Osteoblast (primary cell): ENCODE measurements at places on chromosomes 7 and 10. TPM values are rescaled to one million over a fixed set of nuclear protein-coding genes. Genes with fewer than 3 reads are reported as not detected.

GRCh38 chr10:124966008-124966407 is 24.1 kb downstream of the ZRANB1 start:
- peaks cover 15% of the 10 kb centered on the region for H3K36me3 ChIP-seq
- no peak overlapping the region for H3K27ac ChIP-seq
- peaks cover 10% of the 10 kb centered on the region for H3K4me1 ChIP-seq
- H3K27me3 ChIP-seq: no peaks in the 10 kb centered on the region
- no peak overlapping the region for H3K4me3 ChIP-seq

GRCh38 chr7:141198194-141198958 is 124.5 kb downstream of the TMEM178B start:
- H3K36me3 ChIP-seq: no peaks in the 10 kb centered on the region
- no peak for DNase-seq
- no peak overlapping the region for H3K27ac ChIP-seq
- no peaks in the 10 kb centered on the region for H3K4me1 ChIP-seq
- H3K4me3 ChIP-seq: no peak overlapping the region

- peaks cover 11% of the 10 kb centered on the region for H3K27me3 ChIP-seq
- H3K36me3 ChIP-seq: no peaks in the 10 kb centered on the region
- no peak overlapping the region for H3K4me3 ChIP-seq
- no peaks in the 10 kb centered on the region for H3K4me1 ChIP-seq
- peak; percentile 64 for DNase-seq
Observed at GRCh38 chr7:155590215-155591018, 44.1 kb upstream of the CNPY1 start.

MSS51 gene
- 2.2 and 2.4 TPM in 2 replicates for total RNA-seq

GRCh38 chr10:97503406-97503805 is 4.7 kb downstream of the UBTD1 start:
- no peaks in the 10 kb centered on the region for H3K27me3 ChIP-seq
- H3K4me3 ChIP-seq: no peak overlapping the region
- H3K4me1 ChIP-seq: peaks cover 14% of the 10 kb centered on the region
- no peak overlapping the region for H3K27ac ChIP-seq
- no peak for DNase-seq
- H3K36me3 ChIP-seq: peaks cover 3% of the 10 kb centered on the region

HPSE2 gene
- total RNA-seq: not detected in 2 replicates

DNA sequence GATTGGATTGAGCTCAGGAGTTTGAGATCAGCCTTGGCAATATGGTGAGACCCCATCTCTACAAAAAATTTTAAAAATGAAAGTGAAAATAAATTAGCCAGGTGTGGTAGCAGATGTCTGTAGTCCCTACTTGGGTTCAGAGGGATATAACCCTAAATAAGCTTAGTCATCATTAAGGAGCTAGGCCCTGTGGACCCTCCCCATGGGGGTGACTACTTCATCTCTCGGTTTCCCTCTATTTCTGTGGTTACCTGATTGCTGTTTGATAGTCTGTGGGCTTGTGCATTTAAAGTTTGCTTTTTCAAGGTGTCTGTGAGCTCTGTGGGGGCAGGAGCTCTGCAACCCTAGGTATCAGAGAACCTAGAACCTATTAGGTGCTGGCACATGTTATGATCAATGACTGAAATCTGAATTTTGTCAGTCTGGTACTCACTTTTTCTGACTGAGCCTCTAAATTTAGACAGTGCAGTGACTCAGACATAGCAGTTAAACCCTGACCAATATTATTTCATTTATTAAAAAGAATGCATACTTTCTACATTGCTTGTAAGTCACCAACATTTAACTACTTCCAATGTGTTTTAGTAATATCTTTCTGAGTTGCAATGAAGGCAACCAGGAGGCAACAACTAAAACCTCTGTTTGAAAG is 8.1 kb upstream of the CUZD1 start:
- peak overlapping the region; percentile 94 for H3K27ac ChIP-seq
- no peak for DNase-seq
- peaks cover under 1% of the 10 kb centered on the region for H3K36me3 ChIP-seq
- no peaks in the 10 kb centered on the region for H3K27me3 ChIP-seq

- DNase-seq: no peak
- no peaks in the 10 kb centered on the region for H3K4me1 ChIP-seq
- H3K27ac ChIP-seq: no peak overlapping the region
- no peaks in the 10 kb centered on the region for H3K27me3 ChIP-seq
- H3K36me3 ChIP-seq: no peaks in the 10 kb centered on the region
- no peak overlapping the region for H3K4me3 ChIP-seq
Observed at GRCh38 chr10:17276756-17277424, 48.8 kb downstream of the VIM start.

NRG3 gene
- not detected in 2 replicates for total RNA-seq

DNA sequence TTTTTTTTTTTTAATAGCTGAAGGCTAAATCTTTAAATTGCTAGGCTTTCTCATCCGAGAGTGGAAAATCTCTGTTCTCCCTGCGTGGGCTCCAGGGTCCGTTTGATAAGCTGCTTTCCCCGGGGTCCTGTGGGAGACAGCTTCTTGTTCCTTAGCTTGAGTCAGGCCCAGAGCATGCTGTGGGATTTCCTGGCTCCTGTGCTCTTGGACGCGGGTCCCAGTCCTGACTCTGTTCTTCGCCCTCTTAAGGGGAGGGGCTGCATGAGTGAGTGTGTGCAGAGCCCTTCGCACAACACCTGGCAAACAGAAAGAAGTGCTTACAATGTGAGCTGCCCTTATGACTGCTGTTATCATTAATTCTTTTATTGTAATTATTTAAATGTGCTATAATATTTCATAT is 133.5 kb downstream of the TACC2 start:
- no peak for DNase-seq
- H3K27ac ChIP-seq: no peak overlapping the region
- H3K36me3 ChIP-seq: no peaks in the 10 kb centered on the region

FEZF1 gene
- total RNA-seq: not detected in 2 replicates

DNA sequence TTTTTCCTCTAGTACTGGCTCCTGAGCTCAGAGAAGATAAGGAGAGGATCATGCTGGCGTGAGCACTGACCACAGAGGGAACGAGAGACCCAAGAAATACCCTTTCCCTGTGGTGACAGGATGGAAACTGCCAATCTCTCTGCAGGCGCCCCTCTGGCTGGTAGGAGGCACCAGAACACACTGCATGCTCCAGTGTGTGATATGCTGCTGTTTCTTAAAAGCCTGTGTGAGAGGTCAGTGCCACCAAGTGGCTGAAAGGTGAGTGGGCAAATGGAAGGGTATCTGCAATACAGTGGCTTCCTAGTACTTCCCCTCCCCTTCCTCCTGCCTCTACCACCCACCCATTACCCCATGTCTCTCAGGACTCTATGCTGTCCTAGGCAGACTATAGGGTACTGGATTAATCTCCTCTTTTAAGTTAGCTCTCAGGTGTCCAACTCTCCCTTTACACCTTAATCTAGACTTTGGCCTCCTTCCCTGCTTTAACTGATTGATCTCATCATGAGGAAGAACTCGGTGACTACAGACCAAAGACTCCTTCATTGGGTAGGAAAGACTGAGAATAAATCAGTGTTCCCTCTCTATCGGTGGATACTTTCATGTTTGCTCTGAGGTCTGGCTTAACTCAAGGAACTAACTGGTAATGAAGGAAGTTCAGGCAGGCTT is 283.6 kb downstream of the ADRA2A start:
- no peak overlapping the region for H3K27ac ChIP-seq
- no peaks in the 10 kb centered on the region for H3K27me3 ChIP-seq
- no peak for DNase-seq
- H3K4me1 ChIP-seq: no peaks in the 10 kb centered on the region

DNA sequence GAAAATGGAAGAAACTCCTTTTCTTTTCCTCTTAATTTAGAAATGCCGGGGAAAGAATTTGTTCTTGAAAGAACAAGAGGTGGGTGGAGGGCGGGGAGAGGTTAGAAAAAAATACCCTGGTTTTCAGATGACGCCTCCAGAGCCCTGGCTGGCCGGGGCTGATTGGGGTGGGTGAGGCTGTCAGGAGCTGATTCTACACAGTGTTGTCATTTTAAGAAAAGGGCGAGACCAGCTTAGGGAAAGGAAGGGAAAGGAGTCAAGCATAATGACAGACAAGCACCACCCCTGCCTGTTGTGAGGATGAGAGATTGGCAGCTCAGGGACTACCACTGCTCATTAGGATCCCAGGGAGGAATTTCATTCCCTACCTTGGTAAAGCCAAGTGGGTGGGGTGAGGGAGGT is 9.9 kb upstream of the FAM180A start:
- H3K4me3 ChIP-seq: peak overlapping the region; percentile 54
- peak; percentile 94 for DNase-seq
- no peaks in the 10 kb centered on the region for H3K36me3 ChIP-seq
- H3K27me3 ChIP-seq: no peaks in the 10 kb centered on the region
- peaks cover 40% of the 10 kb centered on the region for H3K4me1 ChIP-seq

DNA sequence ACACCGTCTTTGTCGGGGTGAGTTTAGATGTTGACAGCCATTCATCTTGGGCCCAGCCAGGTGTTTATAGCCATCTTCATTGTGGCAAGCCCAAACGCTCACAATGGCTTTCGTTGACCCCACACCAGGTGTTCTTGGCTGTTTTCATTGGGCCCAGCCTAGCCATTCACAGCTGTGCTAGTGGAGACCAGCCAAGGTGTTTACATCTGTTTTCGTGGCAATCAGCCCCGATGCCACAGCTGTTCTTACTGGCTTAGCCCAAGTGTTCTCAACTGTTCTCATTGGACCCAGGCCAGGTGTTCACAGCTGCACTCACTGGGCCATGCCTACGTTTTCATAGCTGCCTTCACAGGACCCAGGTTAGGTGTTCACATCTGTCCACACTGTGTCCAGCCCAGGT is 7.7 kb downstream of the FRG2B start:
- no peak overlapping the region for H3K4me3 ChIP-seq
- no peaks in the 10 kb centered on the region for H3K27me3 ChIP-seq
- no peaks in the 10 kb centered on the region for H3K36me3 ChIP-seq
- no peaks in the 10 kb centered on the region for H3K4me1 ChIP-seq

SPDYE11 gene
- not detected in 2 replicates for total RNA-seq

PDE6C gene
- total RNA-seq: not detected in 2 replicates

LRRD1 gene
- 0.29 and 0.36 TPM in 2 replicates for total RNA-seq

ACSM6 gene
- not detected in 2 replicates for total RNA-seq

DNA sequence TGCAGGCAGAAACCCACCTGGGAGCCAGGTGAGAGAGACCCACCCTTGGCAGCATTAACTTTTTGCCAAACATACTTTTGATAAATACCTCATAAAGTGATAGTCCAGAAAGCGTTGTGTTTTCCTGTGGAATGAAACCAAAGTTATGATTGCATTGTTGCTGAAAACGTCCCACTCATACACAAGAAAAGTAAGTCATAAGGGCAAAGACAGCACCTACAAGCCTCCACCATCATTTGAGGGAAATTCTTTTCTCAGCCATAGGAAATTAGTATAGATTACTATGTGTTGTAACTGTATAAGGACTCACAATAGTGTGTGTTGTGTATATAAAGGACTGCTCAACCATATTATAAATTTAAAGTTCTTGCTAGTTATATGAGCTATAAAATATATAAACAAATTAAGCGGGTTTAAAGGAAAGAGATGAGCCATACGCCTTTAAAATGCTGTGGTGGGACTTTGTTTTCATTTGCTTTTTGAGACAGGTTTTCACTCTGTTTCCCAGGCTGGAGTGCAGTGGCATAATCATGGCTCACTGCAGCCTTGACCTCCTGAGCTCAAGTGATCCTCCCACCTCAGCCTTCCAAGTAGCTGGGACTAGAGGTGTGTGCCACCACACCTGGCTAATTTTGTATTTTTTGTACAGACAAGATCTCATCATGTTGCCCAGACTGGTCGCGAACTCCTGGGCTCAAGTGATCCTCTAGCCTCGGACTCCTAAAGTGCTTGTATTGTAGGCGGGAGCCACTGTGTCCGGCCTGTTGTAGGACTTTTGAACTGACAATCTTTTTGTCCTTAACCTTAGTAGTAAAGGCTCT is 160.8 kb downstream of the PKD1L1 start:
- no peak overlapping the region for H3K4me3 ChIP-seq
- H3K4me1 ChIP-seq: peaks cover 57% of the 10 kb centered on the region
- no peaks in the 10 kb centered on the region for H3K36me3 ChIP-seq
- peak overlapping the region; percentile 99 for H3K27ac ChIP-seq
- DNase-seq: no peak
- no peaks in the 10 kb centered on the region for H3K27me3 ChIP-seq

- peak; percentile 62 for DNase-seq
- peak overlapping the region; percentile 16 for H3K4me3 ChIP-seq
- H3K36me3 ChIP-seq: no peaks in the 10 kb centered on the region
- H3K27ac ChIP-seq: peak overlapping the region; percentile 8
- H3K4me1 ChIP-seq: peaks cover 46% of the 10 kb centered on the region
- no peaks in the 10 kb centered on the region for H3K27me3 ChIP-seq
Observed at GRCh38 chr7:42233695-42234331, 3.2 kb downstream of the GLI3 start.

GRCh38 chr7:102095321-102096011 is 191.2 kb upstream of the SH2B2 start:
- no peaks in the 10 kb centered on the region for H3K4me1 ChIP-seq
- no peak overlapping the region for H3K27ac ChIP-seq
- no peak for DNase-seq
- H3K27me3 ChIP-seq: no peaks in the 10 kb centered on the region
- H3K36me3 ChIP-seq: peaks cover 11% of the 10 kb centered on the region

DNA sequence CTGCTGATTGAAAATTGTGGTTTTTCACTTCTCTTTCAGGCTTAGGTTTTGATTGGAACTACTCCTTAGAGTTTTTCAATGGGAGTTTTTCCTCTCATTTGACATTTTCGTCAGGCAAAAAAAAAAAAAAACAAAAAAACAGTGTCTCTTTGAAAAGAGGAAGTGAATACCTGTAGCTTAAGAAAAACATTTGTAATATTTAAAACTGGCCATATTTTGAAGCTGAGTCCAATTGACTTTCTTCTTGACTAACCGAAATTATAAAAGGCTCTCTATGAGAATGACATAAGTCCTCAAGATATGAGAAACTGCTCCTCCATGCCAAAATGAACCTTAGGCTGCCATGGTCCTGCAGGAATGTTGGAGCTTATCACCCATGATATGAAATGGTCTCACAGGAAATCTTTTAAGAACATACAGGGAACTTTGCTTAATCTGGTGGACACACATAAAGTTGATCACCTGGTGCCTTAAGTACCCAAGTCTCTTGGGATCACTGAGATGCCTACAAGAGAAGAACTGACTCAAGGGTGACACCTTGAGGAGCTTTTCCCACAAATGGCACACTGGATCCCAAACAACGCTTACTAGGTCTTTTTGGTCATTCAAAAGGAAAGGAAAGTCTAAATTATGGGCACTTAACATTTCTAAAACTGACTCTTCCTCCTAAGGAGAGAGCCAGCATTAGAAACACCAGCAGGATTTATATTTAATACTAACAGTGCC is 263.4 kb downstream of the CDC14C start:
- no peaks in the 10 kb centered on the region for H3K4me1 ChIP-seq
- no peak for DNase-seq
- H3K4me3 ChIP-seq: no peak overlapping the region
- no peaks in the 10 kb centered on the region for H3K36me3 ChIP-seq
- no peaks in the 10 kb centered on the region for H3K27me3 ChIP-seq
- no peak overlapping the region for H3K27ac ChIP-seq

TM9SF3 gene
- 118 and 124 TPM in 2 replicates for total RNA-seq

TAS2R41 gene
- total RNA-seq: not detected in 2 replicates

GRCh38 chr7:71933426-71933825 is 478.7 kb downstream of the CALN1 start:
- no peaks in the 10 kb centered on the region for H3K27me3 ChIP-seq
- H3K36me3 ChIP-seq: no peaks in the 10 kb centered on the region
- H3K4me1 ChIP-seq: no peaks in the 10 kb centered on the region
- DNase-seq: no peak
- H3K27ac ChIP-seq: no peak overlapping the region
- H3K4me3 ChIP-seq: no peak overlapping the region

PNLIPRP3 gene
- 0.59 and 0.72 TPM in 2 replicates for total RNA-seq

- H3K27me3 ChIP-seq: no peaks in the 10 kb centered on the region
- no peak for DNase-seq
- H3K4me3 ChIP-seq: no peak overlapping the region
- H3K27ac ChIP-seq: no peak overlapping the region
- H3K36me3 ChIP-seq: peaks cover 64% of the 10 kb centered on the region
Observed at GRCh38 chr10:48548531-48549135, 56.2 kb downstream of the ARHGAP22 start.

SEC31B gene
- total RNA-seq: 5.3 and 5.4 TPM in 2 replicates
